ENCODE measurements at places on chromosomes 3 and 15.
A peak's percentile ranks its signal among the peaks of the same experiment; 100 is the strongest.

DNA sequence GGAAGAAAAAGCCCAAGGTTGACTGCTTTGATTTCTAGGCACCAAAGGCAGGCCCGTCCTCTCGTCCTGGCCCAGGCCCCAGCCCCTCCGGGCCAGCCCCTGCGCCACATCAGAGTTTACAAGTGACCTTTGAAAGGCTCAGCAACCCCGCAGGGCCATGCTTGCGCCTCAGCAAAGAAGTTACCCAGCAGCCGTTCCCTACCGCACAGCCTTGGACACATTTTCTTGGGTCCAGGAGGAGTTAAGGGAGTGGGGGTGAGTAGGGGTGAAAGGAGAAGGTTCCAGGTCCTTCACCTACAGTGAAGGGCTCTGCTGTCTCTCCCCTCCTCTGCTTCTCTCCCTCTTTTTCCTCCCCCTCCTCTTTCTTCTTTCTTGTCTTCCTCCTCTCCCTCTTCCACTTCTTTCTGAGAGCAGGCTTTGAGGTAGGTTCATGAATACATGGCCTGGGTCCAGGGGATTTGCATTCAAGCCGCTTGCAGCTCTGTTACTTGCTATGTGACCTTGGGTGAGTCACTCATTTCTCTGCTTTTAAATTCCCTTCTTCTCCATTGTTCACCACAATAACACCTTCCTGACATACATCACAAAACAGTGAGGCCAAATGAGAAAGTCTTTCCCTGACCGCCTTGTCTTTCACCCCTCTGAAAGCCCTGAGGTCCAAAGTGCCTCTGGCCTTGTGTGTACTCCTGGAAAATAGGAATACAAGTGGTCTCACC lies 223.3 kb upstream of the TPRG1 start:
- DNase-seq: no peak

DNA sequence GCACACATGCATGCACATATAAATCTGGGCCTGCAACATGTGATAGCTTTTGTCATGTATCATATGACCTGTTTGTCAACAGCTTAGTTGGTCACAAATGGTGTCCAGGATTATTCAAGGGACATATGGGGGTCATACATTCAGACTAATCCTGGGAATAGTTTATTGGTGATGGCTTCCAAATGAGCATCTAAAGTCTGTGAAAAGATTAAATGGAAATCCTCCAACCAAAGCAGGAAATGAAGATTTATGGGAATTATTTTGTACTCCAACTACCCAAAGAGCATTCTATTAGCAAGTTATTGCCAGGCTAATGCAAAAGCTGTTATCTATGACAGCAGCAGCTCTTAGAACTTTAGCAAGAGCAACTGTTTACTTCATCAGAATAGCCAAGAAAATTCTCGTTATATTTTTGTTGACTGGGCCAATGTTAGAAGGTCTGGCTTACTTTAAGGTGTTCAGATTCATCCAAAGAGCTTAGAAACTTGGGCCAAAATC lies 7.1 kb downstream of the FSTL1 start:
- no peak for DNase-seq

- no peak for DNase-seq
Observed at GRCh38 chr3:72032441-72033135, 247.6 kb upstream of the PROK2 start.

- DNase-seq: peak; percentile 12
Observed at GRCh38 chr3:11643201-11643603, 513 bp downstream of the VGLL4 start.

DNA sequence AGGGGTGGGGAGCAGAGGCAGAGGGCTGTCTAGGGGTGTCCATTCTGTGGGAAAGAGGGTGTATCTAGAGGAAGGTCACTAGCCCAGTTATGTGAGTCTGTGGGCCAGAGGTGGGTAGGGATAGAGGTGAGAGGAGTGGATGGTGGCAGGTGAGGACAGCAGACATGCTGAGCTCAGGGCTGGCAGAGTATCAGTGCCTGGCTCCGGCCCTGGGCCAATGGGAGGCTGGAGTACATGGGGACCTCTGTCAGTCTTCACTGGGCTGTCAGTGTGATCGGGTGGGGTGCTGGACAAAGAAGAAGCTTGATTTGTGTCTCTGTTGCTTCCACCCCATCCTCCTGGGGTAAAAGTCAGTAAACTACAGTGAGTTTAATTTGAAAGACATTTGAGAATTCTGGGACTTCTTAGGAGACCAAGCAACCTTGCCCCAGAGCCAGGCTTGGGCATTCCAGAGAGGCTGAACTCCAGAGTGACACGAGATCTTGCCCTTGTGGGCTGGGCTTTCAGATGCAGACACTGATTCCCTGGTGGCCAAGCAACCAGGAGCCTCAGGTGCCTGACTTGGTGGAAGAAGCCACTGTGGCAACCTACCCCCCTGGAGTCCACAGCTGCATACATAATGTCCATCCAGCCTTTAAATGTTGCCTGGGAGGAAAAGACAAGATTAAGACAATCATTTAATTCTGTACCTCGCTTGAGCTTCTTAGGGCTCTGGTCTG lies 60.7 kb downstream of the EXOG start:
- no peak for DNase-seq

- DNase-seq: no peak
Observed at GRCh38 chr15:29401644-29402043, 132.0 kb upstream of the NSMCE3 start.

DNA sequence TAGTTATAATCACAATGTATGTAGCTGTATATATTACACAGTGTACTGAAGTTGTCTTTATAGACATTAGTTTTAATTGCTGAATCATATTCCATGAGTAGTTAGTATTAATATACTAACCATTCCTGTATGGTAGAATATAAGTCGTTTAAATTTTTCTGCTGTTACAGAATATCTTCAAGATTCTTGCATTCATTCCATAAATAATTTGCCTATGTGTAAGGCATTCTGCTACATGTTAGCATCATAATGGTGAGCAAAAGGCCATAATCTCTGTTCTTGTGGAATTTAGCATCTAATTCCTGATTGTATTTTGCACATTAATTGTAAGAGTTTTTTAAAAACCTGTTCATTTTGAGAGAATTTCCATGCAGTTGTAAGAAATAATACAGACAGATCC lies 14.1 kb downstream of the GYG1 start:
- DNase-seq: no peak

GRCh38 chr3:60809857-60810610 lies 441.2 kb downstream of the FHIT start:
- no peak for DNase-seq

GRCh38 chr3:46520531-46520930 lies 22.8 kb downstream of the RTP3 start:
- DNase-seq: no peak

DNA sequence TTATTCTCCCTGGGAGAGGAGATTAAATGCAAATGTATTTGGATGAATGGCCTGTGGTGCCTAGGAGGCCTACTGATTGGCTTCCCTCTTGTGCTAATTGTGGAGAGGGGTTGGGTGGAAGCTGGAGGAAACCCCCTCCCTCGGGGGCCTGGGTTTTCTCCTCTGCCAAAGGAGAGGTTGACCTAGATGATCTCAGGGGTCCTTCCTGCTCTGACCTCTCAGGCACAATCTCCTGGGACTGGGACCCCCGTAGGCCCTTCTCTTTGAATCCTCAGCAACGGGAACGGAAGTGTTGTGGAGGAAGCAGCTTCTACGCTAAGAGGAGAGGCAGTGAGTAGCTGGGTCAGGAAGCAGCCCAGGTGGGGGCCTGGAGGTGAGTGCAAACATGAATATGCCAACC lies 40.5 kb upstream of the MAGEF1 start:
- no peak for DNase-seq

DNA sequence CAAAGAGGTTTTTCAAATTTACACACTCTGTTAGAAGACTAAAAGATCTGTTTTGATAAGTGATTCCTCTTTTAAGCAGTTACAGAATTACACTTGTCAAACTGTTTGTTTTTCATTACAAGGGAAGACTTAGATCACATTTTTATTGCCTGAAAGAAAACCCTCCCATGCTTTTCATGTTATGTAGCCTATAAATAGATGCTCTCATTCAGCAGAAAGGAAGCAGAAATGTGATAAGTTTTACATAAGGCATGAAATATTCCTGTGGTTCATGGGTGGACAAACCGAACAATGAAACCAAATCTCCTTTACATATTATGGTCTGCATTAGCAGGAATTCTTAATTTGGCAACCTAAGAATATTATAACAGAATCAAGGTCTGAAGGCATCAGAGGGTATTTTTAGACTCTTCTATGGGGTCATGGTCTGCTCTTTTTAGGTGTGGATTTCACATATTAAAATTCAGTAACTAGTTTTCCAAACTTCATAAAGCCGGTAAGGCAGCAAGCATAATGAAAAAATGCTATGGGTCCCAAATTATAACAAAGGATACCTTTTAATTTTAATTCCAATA lies 37.3 kb upstream of the FXR1 start:
- no peak for DNase-seq

GRCh38 chr3:69986419-69986818 lies 13.1 kb upstream of the SAMMSON start:
- no peak for DNase-seq

GRCh38 chr3:126348308-126348920 lies 8.8 kb downstream of the KLF15 start:
- DNase-seq: no peak

DNA sequence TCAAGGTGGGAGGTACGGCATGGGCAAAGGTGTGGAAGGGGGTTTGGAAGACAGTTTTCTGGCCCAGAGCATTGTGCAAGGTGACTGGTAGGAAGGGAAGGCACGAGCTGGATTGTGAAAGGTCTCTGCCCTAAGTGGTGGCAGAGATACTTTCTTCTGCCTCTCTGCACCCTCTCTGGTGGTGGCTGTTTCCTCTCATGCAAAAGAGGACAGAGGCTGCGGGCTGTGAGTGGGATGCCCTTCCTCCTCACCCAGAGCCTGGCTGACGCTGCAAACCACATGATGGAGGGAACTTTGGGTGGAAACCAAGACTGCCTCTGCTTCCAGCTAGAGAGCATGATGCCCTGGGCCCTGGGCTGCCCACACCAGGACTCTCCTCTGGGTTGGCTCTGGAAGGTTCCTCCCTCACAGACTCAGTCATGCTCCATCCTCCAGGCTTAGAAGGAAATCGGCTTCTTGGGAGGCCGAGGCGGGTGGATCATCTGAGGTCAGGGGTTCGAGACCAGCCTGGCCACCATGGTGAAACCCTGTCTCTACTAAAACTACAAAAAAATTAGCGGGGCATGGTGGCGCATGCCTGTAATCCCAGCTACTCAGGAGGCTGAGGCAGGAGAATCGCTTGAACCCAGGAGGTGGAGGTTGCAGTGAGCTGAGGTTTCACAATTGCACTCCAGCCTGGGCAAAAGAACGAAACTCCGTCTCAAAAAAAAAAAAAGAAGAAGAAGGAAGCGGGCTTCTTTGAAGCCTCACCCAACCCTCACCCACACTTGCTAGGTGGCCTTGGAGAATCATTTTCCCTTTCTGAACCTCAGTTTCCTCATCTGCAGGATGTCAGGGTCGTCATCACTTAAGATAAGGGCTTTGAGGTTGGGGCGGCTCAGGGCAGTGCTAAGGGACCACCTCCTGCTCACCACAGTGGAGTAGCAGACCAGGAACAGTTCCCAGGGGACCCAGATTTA lies 8.3 kb downstream of the PSTPIP1 start:
- no peak for DNase-seq

DNA sequence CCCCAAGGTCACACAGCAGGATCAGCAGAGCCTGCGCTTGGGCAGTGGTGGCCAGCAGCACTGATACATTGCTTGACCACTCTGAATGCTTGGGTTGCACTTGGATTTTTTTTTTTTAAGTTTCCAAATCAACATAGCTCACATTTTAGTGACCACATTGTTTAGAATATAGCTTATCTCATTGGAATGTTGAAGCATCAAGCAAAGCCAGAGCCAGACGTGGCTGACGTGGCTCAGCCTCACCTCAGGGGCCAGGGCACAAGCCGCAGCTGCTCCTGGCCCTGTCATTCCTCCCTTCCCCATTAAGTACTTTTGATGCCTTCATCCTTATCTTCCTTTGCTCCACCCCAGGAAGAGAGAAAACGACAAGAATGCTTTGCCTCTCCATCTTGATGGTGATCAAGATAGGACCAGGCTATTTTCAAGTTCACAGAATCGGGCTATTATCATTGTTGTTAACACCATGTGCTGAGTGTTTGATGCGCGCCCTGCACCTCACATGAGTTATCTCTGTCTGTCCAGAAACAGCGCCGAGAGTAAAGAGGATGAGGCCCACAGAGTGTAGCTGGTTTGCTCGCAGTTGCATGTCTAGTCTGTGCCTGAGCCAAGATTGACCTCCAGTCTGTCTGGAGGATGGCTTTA lies 75.8 kb downstream of the AAGAB start:
- DNase-seq: no peak

GRCh38 chr15:68224108-68224507 lies 5.4 kb downstream of the CLN6 start:
- no peak for DNase-seq

DNA sequence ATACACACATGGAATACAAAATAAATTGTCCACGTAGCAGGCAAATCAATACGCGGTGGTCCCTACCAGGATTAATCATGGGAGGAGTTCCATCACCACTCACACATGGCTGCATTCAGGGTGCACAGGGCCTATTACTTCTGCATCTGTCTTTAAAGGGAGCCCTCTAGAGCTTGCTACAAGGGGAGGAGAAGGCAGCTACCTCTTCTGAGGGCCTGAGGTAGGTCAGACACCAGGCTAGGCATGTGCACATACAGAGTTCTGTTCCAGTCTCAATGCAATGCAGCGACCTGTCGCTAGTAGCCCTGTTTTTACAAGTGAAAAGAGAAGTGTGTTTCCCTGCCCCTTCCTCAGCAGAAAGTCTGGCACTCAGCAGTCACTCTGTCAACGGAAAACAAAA lies 102.7 kb downstream of the ROBO2 start:
- DNase-seq: no peak

DNA sequence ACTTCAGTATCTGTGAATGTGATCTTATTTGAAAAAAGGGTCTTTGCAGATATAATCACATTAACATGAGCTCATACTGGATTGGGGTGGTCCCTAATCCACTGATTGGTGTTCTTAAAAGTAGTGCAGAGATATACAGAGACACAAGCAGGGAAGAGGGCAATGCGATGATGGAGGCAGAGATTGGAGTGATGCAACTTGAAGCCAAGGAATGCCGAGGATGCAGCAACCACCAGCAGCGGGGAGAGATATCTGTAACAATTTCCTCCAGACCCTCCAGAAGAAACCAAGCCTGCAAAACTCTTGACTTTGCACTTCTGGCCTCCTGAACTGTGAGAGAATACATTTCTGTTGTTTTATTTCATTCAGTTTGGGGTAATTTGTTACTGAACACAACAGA lies 171.0 kb upstream of the MBNL1 start:
- no peak for DNase-seq

GRCh38 chr3:134959516-134959915 lies 164.5 kb downstream of the EPHB1 start:
- DNase-seq: no peak

GRCh38 chr3:29409409-29409808 lies 128.5 kb downstream of the RBMS3 start:
- no peak for DNase-seq

DNA sequence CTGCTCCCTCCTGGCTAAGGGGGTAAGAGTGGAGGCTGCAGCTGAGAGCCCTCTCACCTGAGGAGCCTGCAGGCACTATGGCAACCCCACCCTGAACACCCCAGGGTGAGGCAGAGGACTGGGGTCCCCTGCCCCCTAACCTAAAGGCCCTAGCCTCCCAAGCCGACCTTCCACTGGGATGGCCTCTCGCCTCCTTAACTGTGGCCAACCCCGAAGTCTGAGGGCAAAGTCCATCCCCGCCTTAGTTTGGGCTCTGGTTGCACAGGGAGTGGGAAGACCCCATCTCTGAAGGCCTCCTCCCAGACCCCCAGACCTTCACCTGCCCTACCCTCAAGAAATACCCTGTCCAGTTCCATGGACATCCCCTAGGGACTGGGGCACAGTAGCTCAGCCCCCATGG lies 100.6 kb upstream of the PRR23E start:
- no peak for DNase-seq

Data from nucleus accumbens (tissue), 56 donors.